ENCODE measurements at places on chromosomes 6 and 20.
A peak's percentile ranks its signal among the peaks of the same experiment; 100 is the strongest.

DNA sequence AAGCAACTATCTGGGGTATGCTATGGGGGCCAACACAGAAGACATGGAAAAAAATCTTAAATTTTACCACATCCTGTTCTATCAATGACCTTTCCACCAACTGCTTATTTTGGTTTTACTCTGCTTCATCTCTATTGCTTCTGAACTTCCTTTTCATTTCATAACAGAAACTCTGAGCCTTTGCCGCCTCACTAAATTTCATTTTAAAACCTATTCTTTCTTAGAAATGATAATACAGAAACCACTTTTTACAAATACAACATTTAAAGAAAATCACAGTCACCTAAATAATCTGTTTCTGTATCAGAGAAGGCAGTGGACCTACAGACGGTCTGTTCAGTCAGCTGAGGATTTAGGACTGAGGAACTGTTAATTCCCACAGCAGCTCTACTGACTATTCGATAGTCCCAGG is 117.5 kb downstream of the KCNQ5 start:
- DNase-seq = no peak

DNA sequence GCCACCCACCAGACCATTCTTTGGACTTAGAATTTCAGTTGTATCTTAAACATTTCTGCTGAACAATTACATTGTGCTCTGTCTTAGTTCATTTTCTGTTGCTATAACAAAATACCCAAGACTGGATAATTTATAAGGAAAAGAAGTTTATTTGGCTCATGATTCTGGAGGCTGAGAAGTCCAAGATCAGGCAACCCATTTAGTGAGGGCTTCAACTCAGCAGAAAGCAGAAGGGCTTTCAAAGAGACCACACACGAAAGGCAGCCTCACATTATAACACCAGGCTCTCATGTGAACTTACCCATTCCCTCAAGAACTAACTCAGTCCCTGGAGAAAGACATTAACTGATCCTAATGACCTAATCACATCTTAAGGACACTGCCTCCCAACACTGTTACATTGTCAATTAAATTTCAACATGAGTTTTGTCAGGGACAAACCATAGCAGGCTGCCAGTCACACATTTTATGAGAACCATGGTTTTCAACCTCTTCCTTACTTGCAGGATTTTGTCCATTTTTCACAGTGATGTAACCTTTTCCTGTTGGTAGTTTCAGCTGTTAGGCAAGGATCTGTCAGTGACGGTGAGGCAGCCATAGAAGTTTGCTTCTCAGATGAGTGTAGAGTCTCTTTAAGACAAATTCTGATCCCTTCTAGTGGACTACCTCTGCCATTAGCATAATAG is 399.6 kb upstream of the SOX4 start:
- no peak for DNase-seq

DNA sequence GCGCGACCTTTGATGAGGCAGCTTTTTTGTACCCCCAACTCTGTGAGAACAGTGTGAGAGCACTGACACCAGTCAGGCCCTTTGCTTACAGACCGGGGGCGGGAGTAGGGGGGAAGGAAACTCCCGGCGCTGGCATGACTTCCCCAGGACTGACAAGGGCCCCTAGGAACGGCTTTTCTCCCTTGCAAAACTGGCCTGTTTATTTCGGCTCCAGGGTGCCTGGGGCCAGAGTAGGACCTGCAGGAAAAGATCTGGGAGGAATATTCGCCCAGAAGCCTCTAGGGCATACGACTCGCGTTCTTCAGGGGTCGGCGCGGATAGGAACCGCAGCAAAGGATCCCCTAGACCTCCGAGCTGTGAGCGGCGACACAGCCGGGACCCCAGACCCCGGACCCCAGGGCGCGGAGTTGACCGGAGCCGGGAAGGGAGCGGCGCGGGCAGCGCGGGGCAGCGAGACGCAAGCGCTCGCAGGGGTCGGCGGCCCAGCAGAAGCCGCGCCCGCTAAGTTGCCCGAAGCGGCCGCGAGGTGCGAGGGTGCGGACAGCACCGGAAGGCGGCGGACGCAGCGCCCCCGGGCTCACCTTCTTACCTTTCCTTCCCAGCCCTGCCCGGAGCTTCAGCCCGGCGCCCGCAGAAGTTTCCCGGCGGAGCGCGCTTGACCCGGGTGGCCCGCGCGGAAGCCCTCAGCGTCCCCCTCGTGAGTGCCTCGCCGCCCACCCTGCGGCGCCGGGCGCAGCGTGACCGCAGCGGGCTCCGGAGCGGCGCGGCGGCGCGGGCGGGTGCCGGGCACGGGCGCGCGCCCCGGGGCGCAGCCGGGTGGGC is at the start of gene POPDC3:
Gene POPDC3 (minus strand): TSS at position 771 of the 822 bp plus-strand sequence. CDS start 18,105 bp downstream, outside the sequence.
- peak; percentile 77 for DNase-seq

DNA sequence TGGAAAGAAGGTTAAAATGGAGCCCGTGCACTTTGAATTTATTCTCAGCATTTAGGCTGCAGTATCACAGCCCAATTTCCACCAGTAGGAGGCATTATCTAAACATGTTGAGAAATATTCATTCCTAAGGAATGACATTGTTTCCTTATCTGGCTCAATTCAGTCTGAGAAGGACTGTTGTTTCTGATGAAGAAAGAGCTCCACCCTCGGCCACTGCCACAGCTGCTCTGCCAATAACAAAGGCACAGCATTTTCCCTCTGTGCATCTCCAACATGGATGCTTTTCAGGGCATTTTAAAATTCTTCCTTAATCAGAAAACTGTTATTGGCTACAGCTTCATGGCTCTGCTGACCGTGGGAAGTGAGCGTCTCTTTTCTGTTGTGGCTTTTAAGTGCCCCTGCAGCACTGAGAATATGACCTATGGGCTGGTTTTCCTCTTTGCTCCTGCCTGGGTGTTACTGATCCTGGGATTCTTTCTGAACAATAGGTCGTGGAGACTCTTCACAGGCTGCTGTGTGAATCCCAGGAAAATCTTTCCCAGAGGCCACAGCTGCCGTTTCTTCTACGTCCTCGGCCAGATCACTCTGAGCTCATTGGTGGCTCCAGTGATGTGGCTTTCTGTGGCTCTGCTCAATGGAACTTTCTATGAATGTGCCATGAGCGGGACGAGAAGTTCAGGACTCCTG is at the start of gene CALHM5:
Gene CALHM5 (plus strand): TSS at position 216 of the 687 bp plus-strand sequence. CDS start 58 bp downstream, at position 274.
- DNase-seq = peak; percentile 85
